Left kidney (tissue), 8 donors: ENCODE measurements at places on chromosomes 12 and 14. TPM values are rescaled to one million over a fixed set of nuclear protein-coding genes. Genes with fewer than 3 reads are reported as not detected.

- DNase-seq = peak; percentile 19
Measured at GRCh38 chr12:103852498-103852997, 11.5 kb upstream of the NT5DC3 start.

- DNase-seq = no peak
Measured at GRCh38 chr14:64885559-64885958, 5.9 kb upstream of the SPTB start.

DNA sequence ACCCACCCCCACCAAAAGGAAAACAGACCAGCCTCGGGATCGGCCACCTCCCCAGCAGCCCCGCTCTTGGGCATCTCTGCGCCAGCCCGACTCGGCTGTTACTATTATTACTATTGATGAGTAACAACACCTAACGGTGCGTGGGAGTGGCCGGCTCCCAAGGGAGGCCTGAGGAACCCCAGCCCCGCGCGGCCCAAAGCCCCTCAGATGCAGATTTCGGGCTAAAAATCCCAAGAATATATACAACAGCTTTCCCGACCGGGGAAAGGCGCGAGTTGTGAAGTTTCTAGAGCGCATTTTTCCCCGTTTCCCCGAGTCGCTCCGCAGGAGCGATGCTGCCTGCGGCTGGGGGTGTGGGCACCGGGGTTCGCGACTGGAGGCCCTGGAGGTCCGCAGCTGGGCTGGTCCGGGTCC lies 565 bp downstream of the NT5DC3 start:
- peak; percentile 24 for DNase-seq

GRCh38 chr12:58395470-58395869 lies 454.1 kb downstream of the ATP23 start:
- no peak for DNase-seq

- no peak for DNase-seq
Measured at GRCh38 chr14:22105006-22105623, 431.5 kb upstream of the OR4E1 start.

GRCh38 chr12:49057888-49058287 lies 2.7 kb downstream of the KMT2D start:
- DNase-seq = no peak

DNA sequence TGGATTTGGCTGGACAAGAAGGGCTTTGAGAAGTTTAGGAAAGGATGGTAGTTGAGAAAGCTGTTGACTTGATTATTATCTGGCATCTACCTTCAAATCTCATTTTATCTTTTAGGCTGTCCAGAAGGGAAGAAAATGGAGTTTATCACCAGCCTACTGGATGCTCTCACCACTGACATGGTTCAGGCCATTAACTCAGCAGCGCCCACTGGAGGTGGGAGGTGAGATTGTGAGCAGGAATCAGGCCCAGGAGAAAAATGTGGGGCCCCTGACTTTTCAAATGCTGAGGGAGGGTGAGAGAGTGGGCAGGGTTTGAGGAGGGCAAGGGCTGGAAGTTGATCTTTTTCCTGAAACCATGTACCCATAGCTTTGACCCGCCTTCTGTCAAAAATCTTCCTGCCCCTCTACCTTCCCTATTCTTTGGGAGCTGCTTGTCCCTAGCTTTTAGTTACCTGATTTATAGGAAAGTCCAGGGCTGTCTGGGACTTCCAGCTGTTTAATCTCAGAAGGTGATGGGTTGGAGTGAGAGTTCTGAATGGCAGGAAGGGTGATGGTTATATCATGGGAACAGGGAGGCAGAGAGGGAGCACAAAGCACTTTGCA lies 134.2 kb downstream of the SMOC1 start:
- DNase-seq = no peak

DNA sequence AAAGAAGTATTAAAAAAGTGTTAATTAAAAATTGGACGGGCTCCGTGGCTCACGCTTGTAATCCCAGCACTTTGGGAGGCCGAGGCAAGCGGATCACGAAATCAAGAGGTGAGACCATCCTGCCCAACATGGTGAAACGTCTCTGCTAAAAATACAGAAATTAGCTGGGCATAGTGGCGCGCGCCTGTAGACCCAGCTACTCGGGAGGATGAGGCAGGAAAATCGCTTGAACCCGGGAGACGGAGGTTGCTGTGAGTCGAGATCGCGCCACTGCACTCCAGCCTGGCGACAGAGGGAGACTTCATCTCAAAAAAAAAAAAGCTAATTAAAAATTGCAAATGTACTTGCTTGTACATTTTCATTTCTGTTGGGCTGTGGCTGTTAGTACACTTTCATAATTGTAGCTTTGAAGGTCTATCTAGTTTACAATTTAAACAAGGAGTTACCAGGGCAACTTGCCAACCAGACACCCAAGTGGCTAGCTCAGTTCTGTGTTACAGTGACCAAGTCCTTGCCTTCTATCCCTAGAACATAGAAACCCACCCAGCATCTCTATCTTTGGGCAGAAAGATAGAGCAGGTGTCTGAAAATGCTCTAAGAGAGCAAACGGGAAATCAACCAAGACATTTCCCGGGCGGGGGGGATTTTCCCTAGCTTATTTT lies 1.2 kb downstream of the COA8 start:
- no peak for DNase-seq

- DNase-seq = no peak
Measured at GRCh38 chr14:100576091-100577085, 10.8 kb downstream of the BEGAIN start.

DNA sequence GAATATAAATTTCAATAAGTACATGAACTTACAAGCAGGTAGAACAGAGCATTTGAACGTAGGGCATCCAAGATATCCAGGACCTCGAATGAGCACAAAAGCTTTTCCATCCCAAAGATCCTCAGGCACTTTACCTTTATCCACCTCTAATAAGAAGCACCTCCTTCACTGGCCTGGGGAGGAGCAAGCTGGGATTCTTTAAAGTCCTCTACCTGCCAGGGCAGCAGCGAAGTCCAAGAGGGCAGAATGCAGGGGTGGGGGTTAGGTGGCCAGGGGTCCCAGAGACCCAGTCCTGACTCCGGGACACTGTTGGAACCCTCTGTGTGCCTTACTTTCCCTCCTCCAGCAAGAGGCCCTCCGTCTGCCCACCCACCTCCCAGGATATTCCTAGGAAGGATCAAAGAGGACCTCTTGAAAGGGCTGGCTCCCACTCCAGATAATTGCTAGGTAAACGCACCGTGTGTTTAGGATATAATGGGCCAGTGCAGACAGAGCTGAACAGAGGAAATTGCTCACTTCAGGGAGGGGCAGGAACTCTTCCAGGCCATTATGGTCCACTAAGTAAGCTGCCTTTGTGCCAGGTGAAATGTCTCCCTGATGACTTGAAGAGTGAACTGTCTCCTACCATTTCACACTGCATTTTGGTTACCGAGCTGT lies 68.1 kb downstream of the TTC9 start:
- no peak for DNase-seq

DNA sequence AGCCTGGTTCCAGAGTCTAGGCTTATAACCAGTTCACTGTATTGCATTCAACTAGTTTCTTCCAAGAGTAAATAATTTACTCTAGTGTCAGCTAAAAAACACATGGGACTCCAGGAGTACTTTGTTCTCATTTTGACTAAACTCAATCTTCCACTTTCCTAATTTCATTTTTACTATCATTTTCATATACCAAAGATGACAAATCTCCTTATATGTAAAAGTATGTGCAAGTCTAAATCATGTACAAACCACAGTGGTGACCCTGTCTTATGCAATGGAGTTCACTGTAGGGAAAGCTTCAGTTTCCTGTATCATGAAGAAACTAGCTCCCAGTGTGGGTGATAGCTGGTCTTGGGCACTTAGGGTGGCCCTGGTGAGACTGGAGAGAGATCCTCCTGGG lies 151.6 kb downstream of the HELB start:
- DNase-seq = no peak

DNA sequence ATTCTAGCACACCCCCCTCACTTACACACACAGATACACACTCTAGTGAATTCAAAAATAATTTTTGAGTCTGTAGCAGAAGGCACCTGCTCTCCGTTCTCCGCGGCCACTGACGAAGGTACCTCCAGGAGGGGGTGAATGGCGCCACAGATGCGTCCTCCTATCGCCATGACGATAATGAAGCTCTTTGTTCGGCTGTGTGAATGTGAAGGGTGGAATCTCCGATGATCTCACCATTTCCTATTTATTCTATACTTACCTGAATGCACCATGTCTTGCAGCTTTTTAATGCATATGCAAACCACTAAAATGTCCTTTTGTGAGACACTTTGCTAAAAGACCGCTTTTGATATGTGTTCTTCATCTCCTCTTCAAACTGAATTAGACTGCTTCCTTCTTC lies 162.7 kb downstream of the EGLN3 start:
- DNase-seq = no peak

- DNase-seq = no peak
Measured at GRCh38 chr14:20387576-20387975, 25.7 kb downstream of the TEP1 start.

- DNase-seq = no peak
Measured at GRCh38 chr12:6273541-6274230, 36.8 kb upstream of the PLEKHG6 start.

DNA sequence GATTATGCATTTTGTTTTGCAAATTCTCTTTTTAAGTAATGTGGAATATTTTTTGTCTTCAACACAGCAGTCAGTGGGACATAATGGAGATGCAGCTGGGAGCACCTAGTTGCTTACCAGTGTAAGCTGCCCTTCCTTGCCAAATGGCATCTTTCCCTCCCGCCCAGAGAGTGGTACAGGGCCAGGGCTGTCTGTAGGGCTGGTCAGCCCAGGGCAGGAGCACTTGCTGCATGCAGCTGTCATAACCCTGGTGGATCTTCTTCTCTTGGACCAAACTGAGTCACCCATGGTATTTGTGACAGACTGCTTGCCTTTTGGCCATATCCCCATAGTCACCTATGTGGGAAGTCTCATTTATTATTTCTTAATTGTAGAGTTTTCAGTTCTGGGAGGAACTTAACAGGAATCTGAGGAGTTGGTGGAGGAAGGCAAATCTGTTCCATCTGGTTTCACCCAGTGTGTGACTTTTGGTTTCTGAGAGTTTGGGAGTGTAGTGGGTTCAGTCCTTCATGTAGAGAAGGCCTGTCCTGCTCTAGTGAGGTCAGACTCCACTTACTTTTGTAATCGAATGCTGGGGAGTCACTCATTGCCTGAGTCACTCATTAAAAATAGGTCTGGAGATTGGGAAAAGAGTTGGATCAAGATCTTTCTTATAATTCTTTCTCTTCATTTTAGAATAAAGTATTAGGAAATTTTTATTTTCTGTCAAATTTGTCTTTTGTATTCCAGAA lies 62.0 kb upstream of the ASPG start:
- DNase-seq = no peak

DNA sequence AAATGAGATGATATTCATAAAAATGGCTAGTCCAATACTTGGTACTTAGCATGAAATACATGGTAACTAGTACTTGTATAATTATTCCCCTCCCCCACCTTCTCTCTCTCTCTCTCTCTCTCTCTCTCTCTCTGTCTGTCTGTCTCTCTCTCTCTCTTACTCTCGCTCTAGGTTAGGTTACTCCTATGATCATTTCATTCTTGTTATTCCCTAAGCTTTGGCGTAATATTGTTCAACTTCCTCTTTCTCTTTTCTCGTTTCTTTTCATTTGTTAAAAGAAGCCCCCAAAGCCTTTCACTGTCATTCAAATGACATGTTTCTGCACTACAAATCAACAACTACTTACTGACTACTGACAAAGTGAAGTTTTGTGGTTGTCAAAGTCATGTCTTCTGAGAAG lies 89.8 kb downstream of the GRIP1 start:
- DNase-seq = no peak

GRCh38 chr14:97571866-97572555 lies 774.8 kb downstream of the VRK1 start:
- no peak for DNase-seq

- DNase-seq = no peak
Measured at GRCh38 chr12:101941306-101942249, 64.2 kb downstream of the DRAM1 start.

- DNase-seq = no peak
Measured at GRCh38 chr14:103562179-103562428, 353 bp downstream of the BAG5 start.

GRCh38 chr12:88242571-88242925 lies 100.4 kb downstream of the TMTC3 start:
- DNase-seq = no peak

DNA sequence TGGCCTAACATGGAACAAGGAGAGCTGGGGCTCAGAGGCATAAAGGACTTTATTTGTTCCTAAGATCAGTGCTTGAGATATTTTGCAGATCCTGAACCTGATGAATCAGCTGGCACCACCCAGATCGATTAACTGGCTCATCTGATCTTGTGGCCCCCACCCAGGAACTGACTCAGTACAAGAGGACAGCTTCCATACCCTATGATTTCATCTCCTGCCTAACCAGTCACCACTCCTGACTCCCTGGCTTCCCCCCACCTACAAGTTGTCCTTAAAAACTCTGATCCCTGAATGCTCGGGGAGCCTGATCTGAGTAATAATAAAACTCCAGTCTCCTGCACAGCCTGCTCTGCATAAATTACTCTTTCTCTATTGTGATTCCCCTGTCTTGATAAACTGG lies 5.1 kb downstream of the C12orf56 start:
- no peak for DNase-seq

GRCh38 chr14:61765225-61765943 lies 3.2 kb downstream of the SNAPC1 start:
- DNase-seq = no peak

GRCh38 chr12:49750027-49750995 lies 9.0 kb downstream of the TMBIM6 start:
- no peak for DNase-seq

GRCh38 chr12:55829967-55830600 lies 697 bp upstream of the DNAJC14 start:
- DNase-seq = peak; percentile 87

DNA sequence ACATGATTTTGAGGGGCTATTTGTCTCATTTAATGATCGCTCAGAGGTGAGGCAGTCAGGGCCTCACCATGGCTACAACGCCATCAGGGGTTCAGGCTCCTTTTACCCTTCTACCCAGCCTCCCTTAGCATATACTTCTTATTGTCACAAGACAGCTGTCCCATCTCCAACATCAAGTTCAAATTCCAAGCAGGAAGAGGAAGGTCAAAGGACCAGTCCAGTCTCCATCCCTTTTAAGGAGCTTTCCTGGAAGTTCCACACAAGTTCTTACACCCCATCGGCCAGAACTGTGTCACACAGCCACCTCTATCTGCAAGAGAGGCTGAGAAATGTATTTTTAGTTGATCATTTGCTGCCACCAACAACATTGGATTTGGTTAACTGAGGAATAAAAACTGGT lies 8.3 kb upstream of the TMEM106C start:
- no peak for DNase-seq

GRCh38 chr12:132469423-132469822 lies 20.5 kb upstream of the FBRSL1 start:
- DNase-seq = no peak

GPD1 gene
- 68.6 TPM for polyA plus RNA-seq

ARID4A gene
- polyA plus RNA-seq = 38.9 TPM

TMEM121 gene
- polyA plus RNA-seq = 2.8 TPM

CSRP2 gene
- polyA plus RNA-seq = 90.9 TPM

GALNT16 gene
- polyA plus RNA-seq = 2.7 TPM

KCNH5 gene
- 0.23 TPM for polyA plus RNA-seq

SLC39A2 gene
- polyA plus RNA-seq = 1.3 TPM

INHBC gene
- 0.27 TPM for polyA plus RNA-seq

CNTN1 gene
- polyA plus RNA-seq = 35.7 TPM

AQP6 gene
- polyA plus RNA-seq = 21.1 TPM

NUP107 gene
- polyA plus RNA-seq = 96.6 TPM

PLEKHG3 gene
- polyA plus RNA-seq = 83.8 TPM

ABCC9 gene
- 30.3 TPM for polyA plus RNA-seq

CACNA2D4 gene
- 1.9 TPM for polyA plus RNA-seq

KLRB1 gene
- polyA plus RNA-seq = 8.1 TPM
